Fibroblast of villous mesenchyme (primary cell): ENCODE measurements at places on chromosomes 13 and 19. TPM values are rescaled to one million over a fixed set of nuclear protein-coding genes. Genes with fewer than 3 reads are reported as not detected.
A peak's percentile ranks its signal among the peaks of the same experiment; 100 is the strongest.

- no peak for DNase-seq
These were observed 19.2 kb upstream of the SEMA6B start for GRCh38 chr19:4578552-4579248.

DNA sequence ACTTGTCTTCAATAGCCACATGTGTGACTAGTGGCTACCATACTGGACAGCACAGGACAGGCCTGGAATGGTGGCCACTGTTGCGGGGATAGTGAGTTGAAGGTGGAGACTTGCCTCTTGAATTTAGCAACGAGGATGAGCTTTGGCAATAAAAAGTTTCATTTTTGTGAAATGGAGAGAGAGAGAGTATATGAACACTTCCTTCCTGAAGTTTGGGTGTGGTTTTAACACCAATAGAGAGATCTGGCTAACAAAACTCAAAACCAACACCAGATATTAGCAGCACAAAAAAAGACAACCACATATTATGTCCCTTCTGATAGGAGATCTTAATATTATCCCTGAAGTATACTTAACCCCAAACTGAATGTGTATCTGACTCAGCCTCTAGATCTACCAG lies 6.3 kb upstream of the LRFN3 start:
- DNase-seq = no peak

GRCh38 chr13:91644806-91645205 lies 246.4 kb downstream of the GPC5 start:
- no peak for DNase-seq

- no peak for DNase-seq
These were observed 78.9 kb downstream of the TEX26 start for GRCh38 chr13:31011193-31011860.

DNA sequence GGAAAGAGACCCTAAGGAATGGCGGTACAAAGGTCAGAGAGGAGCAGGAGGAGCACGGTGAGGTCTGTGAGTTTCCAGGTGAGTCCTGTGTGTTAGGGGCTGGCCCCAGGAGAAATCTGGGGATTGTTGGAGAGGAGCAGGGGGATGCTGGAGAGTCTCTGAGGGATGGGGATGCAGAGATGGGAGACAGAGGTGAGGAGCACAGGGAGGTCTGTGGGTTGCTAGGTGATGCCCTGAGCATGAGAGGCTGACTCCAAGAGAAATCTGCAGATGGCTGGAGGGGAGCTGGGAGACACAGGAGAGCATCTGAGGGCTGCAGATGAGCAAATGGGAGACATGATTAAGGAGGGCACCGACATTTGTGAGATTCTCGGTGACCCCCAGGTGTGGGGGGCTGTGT lies 4.1 kb upstream of the ZNF229 start:
- DNase-seq = no peak

DNA sequence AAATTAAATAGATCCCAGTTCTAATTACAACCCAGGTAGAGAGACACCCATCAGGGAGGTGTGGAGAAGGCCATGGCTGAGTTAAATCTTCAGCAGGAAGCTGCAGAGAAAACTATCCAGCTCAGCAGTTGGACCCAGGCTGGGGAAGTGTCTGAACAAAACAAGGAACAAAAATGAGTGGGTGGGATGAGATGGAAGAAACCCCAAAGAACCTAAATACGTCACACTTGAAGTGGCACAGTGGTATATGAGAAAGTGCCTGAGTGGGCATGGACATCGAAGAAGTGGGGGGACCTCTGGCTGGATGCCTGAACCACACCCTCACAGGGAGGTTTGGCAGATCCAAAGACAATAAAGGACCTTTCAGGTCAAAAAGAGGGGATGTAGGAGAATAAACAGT lies 3.5 kb upstream of the EPHX3 start:
- DNase-seq = no peak

DNA sequence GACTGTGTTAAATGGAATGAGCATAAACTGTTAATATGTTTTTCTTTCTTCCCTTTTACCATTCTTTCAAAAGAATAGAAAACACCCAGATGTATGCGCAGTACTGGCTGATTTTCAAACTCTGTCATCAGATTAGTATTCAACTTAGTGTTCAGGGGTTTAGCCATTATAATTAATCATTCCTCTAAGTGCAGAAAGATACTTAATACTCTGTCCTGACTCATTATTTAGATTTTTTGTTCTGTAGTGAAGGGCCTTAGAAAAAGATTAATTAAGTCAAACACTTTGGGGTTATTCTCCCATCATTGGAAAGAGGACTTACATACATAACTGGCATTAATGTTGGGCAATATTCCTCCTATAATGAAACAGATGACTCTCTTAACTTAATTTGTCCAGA lies 1316.7 kb upstream of the SLC10A2 start:
- peak; percentile 24 for DNase-seq

DNA sequence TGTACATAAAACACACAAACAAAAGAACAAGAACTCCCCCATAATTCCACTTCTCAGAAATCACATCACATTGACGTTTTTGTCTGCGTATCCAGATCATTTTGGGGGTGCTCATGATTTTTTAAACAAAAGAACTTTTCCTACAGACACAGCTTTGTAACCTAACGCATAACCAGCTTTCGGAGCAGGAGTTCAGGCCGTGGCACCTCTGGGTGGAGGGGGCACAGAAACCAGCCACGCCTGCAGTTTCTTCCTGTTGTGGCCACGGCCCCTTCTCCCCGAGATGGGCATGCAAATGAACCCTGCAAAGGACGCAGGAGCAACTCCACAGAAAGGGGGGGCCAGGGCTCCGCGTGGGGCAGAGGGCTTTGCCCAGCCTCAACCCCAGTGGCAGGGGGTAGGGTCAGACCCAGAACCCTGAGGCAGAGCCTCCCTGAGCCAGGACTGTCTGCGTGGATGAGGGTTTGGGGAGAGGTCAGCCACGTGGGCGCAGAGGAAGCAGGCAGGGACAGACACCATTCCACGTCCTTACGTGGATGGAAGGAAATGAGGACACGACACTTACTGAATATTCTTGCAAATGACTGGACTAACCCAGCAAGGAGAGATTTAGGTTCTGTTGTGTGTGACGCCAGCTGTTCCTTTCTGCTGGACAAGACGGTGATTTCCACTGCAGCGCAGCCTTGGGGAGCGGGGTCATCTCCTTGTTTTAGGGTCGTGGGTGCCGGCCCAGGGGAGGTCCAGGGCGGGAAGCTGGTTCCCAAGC lies 64.4 kb downstream of the RASA3 start:
- peak; percentile 64 for DNase-seq

- DNase-seq = no peak
These were observed 62.4 kb upstream of the GJB6 start for GRCh38 chr13:20294497-20294896.

DNA sequence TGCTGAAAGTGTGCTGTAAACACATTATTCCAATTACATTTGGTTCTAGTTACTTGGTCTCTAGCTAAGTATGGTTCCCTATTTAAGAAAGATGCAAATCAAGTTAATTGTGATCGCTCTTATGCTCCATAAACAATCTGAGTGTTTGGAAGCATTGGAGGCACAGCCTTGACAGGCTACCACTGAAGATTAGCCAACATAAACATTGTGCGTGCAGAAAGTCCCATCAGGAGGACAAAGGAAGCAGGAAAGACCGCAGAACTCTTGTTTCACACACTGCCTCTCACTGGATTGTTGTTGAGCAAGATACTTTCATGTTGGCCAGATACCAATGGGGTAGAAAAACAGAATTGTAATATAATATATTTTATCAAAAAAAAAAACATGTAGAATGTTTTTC lies 814.4 kb downstream of the EFNB2 start:
- DNase-seq = peak; percentile 2

DNA sequence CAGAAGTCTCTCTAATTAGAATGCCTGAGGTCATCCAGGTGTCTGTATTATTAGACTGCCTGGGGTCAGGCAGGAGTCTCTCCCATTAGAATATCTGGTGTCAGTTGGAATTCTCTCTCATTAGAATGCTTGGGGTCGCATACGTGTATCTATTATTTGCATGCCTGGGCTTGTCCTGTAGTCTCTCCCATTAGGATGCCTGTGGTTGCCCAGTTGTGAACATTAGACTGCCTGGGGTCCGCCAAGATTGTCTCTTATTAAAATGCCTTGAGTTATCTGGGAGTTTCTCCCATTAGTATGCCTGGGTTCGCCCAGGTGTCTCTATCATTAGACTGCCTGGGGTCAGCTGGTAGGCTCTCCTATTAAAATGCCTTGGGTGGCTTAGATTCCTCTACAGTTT lies 1494.7 kb downstream of the UQCRFS1 start:
- no peak for DNase-seq

- peak; percentile 57 for DNase-seq
These were observed 24.3 kb downstream of the COLGALT1 start for GRCh38 chr19:17579661-17580244.

- peak; percentile 78 for DNase-seq
These were observed 7.2 kb upstream of the ZNF606 start for GRCh38 chr19:58009666-58010301.

GRCh38 chr19:16025108-16026101 lies 50.9 kb upstream of the TPM4 start:
- DNase-seq = peak; percentile 60

GRCh38 chr19:58355908-58356765 lies 2.8 kb upstream of the A1BG start:
- peak; percentile 42 for DNase-seq

- no peak for DNase-seq
These were observed 10.1 kb downstream of the TINCR start for GRCh38 chr19:5557691-5558090.

DNA sequence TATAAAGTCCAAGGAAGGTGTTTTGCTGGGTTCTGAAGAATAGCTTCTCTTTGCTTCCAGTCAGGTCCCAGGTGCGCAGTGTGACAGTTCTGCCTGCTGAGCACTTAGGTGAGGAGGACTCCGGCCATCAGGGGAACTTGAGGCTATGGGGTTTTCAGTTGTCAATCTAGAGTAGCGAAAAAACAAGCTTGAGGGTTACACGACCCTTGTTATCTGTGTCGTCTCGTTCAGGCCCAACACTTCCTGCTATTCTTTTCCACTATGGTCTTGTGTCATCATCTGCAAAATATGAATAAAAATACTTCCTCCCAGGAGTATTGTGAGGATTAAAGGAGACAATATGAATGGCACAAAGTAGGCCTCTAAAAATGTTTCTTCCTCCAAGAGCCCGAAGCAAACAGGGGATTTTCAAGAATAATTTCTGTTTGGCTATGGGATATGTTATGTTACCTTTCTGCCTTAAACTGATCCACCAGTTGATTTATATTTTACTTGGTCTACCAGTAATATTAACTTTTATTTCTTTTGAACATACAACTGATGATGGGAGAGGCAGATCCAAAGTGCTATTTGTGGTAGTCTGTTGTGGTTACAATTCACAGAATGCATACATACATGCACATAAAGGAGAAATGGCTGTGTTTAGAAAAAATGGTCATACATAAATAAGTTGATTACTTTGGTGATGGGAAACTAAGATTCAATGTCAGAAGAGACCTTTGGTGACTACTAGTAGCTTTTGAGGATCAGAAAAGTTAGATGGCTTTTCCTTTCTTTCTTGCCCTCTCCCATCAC lies 40.5 kb upstream of the RCBTB2 start:
- no peak for DNase-seq

DNA sequence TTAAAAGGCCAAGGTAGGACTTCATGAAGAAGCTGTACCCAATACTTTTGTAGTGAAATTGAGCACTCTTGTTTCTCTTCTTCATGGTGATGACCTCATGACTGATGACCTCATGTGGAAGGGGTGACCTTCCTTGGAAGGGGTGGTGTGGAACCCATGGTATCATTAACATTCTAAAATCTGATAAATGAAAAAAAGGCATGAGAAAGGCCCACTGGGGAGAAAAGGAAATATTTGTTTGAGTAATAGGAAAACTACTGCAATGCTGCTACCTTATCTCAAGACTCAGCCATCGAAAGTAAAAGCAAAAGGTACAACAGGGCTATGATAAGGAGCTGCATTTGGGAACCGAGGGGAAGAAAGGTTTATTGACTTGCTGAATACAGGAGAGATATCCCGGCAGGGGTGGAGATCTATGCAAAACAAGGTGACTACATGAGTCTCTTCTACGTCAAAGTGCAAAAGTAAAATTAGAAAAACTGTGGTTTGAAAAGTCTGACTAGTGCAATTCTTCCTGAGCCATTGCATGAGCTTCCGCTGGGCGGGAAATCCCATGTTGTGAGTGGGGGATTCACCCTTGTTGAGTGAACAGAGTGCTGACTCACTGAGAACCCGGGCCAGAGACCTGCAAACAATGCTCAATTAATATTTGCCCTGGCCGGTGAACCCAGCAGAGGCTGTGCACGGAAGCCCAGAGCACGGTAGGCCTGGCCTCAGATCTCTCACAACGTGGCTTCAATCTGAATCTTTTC lies 138.9 kb upstream of the RFC3 start:
- peak; percentile 59 for DNase-seq

DNA sequence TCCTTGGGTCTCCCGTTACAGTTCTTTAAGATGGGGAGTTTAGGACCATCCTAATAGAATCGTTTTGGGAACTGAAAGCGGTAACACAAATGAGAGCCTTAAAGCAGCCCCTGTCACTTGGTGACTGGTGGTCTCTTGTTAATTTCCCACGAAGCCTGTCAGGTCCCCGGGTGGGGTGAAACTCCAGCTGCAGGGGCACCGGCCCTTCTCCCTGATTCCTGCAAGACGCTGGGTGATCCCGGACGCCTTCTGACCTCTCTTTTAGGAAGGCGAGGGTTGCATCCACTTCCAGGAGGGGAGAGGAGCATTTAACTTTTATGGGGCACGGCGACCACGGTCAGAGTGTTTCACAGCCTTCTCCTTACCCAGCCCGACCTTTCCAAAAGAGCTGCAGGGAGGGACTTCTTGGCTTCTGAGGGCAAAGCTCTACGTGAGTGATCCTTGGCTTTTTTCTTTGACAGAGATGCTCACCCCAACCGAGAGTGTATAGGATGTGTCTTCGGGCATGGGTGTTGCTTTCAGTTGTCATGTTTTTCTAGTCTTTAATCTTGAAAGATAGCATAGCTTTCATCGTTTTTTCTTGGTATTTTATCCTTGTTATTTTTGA lies 688 bp downstream of the ZNF225 start:
- DNase-seq = no peak

- no peak for DNase-seq
These were observed 100.0 kb downstream of the RNF17 start for GRCh38 chr13:24863748-24864540.

DNA sequence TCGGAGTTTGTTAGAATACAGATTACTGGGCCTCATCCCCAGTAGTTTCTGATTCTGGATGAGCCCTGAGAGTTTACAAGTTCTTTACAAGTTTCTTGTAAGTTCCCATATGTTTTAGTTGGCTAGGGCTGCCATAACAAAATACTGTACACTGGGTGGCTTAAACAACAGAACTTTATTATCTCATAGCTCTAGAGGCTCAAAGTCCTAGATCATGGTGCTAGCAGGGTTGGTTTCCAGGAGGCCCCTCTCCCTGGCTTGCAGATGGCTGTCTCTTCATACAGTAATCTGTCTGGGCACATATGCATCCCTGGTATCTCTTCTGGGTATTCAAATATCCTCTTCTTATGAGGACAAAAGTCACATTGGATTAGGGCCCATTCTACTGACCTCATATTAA lies 167.2 kb downstream of the KLF5 start:
- DNase-seq = no peak

The SERP2 gene
- total RNA-seq = 5.5 and 5.6 TPM in 2 replicates

The AP1M2 gene
- total RNA-seq = 6.1 and 13.4 TPM in 2 replicates

The NLRP7 gene
- not detected in 2 replicates for total RNA-seq

The DNAAF3 gene
- total RNA-seq = under 0.01 TPM in 1 of 2 replicates, not detected in the other

The RRAS gene
- 43.2 and 44.5 TPM in 2 replicates for total RNA-seq

The CARM1 gene
- 38.0 and 40.6 TPM in 2 replicates for total RNA-seq

The ZNF808 gene
- total RNA-seq = 11.3 and 23.3 TPM in 2 replicates

The TECR gene
- 27.4 and 32.0 TPM in 2 replicates for total RNA-seq
